ENCODE measurements at places on chromosomes 13 and 19.

GRCh38 chr13:85236413-85236812 is 562.8 kb downstream of the SLITRK6 start:
- no peak for DNase-seq

DNA sequence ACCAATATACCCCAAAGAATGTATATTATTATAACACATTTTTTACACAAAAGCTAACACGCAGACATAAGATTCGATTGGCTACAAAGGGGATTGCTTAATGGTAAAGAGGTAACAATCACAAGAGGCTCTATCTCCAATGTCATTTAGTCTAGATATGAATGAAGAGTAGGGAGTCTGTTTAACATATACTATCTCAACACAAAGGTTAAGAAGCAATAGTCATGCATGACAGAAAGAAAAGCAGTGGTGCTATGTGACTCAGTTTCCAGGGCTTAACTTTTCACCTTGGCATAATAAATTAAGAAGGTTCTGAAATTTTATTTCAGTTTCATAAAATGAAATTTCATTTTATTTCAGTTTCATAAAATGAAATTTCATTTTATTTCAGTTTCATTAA is 33.3 kb downstream of the UFM1 start:
- DNase-seq, result no peak

GRCh38 chr13:26480246-26480855 is 77.1 kb upstream of the WASF3 start:
- no peak for DNase-seq

DNA sequence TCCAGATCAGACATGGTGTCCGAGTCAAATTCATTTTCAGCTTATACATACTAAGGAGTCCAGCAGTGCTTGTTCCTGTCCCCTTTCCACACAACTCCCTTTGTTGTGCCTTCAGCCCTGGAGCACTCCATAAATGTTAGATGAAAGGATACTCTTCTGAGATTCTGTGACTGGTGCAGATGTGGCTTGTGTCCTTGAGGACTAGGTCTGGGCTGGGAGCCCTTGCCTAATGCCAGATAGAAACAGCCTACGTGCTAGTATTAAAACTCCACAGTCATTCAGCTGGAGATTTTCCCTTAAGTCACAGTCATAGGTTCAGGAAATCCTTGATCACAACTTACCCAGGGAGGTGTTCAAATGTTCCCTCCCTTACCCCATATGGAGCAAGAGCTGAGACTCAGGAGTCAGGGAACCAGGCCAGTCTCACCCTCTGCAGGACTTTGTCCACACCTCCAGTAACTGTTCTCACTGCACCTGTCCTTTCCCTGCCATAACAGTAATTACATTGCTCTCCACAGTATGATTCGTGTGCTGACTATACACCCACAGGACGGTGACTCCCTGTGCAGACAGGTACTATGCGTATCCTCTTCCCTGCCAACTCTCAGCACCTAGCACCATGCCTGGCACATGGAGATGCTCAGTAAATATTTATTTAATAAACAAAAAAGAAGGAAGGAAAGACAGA is 15.5 kb upstream of the SERPINE3 start:
- DNase-seq, result no peak

GRCh38 chr13:91045351-91046034 is 302.0 kb upstream of the MIR17HG start:
- DNase-seq, result no peak

- no peak for DNase-seq
Measured at GRCh38 chr13:39821977-39822376, 166.5 kb downstream of the COG6 start.

- DNase-seq, result no peak
Measured at GRCh38 chr13:43003010-43003409, 11.0 kb upstream of the EPSTI1 start.

DNA sequence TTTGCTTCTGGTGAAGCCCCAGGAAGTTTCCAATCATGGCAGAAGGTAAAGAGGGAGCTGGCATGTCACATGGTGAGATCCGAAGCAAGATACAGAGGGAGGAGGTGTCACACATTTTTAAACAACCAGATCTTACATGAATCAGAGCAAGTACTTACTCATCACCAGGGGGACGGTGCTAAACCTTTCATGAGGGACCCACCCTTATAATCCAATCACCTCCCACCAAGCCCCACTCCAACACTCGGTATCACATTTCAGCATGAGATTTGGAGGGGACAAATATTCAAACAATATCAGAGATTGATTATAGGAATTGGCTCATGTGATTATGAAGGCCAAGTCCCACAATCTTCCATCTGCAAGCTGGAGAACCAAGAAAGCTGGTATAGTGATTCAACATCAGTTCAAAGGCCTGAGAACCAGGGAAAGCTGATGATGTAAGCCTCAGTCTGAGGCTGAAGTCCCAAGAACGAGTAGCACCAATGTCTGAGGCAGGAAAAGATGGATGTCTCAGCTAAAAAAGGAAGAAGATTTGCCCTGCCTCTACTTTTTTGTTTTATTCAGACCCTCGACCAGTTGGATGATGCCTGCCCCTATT is 58.6 kb upstream of the WDFY2 start:
- DNase-seq, result peak; percentile 18

All from HAP-1 (cell line).